ENCODE measurements at places on chromosomes 1 and 21.
A peak's percentile ranks its signal among the peaks of the same experiment; 100 is the strongest.

DNA sequence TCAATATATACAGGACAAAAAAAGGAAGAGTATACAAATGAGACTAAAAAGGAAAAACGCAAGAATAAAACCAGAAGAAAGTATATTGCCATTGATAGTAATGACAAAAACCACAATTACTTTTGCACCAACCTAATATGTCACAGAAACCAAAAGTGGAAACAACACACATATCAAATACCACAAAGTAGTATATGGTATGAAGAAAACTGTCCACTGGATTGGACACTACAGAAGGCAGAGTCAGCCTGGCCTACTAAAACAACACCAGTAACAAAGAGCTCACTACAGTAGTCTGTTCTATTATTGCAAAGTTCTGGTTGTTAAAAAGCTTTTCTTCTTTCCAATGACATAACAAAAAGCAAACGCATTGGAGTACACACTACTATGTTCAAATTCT is 17.7 kb downstream of the TESK2 start:
- no peak for DNase-seq

GRCh38 chr1:234277161-234277868 is 95.9 kb upstream of the COA6 start:
- DNase-seq = no peak

DNA sequence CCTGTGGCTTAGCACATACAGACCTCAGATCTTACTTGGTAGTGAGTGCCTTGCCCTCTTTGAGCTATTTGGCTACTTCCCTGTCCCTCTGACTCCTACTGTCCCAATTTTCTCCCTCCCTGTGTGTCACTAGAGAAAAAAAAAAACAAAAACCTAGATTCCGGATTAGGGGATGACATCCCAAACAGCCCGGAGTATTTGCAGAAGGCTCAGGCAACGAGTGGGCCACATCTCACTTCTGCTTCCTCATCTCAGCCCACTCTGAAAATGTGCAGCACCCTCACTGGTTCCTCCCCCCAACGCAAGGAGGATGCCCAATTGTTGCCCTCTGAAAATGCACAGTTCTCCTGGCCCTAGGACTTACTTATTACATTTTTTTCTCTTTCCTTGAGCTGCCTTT is 4.9 kb downstream of the NHLH1 start:
- DNase-seq = no peak

GRCh38 chr1:53326598-53327181 is 1.2 kb downstream of the LRP8 start:
- no peak for DNase-seq

DNA sequence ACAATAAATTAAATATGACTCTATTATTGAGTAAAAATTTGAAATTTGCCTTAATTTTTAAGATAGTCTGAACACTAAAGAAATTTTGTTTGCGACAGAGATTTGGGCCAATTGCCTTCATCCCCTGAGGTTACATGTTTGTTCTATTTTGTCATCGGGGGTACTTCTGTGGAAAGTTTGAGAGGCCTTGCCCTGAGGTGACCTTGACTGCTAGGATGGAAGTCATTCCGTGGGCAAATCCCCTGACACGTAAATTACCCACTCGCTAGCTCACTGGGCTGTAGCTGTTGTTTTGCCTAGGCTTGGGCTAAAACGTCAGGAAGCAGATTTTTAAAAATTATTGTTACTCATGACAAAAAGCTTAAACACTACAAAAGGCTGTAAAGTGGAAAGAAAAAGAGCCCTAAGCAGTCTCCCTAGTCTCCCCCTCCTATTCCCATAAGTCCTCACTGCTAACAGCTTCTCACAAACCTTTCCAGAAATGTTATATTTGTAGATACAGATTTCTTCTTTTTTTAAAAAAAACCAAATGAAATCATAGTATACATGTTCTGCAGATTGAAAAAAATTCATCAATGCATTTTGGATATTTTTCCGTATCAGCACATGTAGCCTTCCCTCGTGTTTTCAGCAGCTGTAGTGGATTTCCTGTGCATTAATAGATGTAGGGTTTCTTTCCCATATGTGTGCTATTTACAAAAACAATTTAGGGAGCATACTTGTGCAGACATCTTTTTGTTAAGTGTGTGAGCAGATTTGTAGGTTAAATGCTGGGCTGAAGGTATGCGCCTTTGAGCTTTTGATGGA is 142.7 kb downstream of the MRPS6 start:
- no peak for DNase-seq

DNA sequence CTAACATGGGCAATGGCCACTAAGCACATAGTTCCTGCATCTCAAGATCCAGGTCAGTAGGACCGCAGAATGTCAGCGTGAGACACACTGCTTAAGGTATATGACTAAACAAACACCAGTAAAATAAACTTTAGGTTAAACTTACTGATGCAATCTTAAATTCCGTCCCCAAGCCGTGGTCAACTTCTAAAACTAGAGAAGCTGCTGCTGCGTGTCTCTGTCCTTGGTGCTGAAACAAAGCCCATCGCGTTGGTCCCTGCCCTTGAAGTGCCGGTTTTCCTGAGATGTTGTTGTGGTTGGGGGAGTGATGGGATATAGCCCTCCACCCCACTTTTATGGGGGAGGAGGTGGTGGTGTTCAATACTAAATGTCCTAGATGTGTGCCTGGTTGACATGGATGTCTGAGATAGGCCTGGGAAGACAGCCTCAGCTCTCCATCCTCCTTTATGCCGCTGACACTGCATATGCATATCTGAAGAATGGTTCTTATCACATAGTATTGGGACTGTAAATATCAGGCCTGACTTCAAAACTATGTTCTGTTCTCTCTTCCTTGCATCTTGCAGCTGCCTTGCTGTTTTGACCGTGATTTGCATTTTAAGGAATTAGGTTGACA is 72.0 kb upstream of the KCNA3 start:
- peak; percentile 62 for DNase-seq

DNA sequence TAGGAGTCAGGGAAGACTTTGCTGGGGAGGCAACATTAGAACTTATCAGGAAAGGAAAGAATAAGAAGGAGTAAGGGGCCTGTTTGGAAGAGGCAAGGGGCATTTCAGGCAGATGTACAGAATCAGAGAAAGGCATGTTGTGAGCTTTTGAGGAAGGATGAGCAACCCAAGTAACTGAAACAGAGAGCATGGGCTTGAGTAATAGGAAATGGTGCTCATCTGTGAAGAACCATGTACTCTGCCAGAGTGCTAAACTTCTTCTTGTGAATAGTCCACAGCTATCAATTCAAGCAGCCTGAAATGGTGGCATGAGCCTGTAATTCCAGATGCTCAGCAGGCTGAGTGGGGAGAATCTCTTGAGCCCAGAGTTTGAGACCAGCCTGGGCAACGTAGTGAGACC is 19.2 kb upstream of the PIGK start:
- DNase-seq = no peak

DNA sequence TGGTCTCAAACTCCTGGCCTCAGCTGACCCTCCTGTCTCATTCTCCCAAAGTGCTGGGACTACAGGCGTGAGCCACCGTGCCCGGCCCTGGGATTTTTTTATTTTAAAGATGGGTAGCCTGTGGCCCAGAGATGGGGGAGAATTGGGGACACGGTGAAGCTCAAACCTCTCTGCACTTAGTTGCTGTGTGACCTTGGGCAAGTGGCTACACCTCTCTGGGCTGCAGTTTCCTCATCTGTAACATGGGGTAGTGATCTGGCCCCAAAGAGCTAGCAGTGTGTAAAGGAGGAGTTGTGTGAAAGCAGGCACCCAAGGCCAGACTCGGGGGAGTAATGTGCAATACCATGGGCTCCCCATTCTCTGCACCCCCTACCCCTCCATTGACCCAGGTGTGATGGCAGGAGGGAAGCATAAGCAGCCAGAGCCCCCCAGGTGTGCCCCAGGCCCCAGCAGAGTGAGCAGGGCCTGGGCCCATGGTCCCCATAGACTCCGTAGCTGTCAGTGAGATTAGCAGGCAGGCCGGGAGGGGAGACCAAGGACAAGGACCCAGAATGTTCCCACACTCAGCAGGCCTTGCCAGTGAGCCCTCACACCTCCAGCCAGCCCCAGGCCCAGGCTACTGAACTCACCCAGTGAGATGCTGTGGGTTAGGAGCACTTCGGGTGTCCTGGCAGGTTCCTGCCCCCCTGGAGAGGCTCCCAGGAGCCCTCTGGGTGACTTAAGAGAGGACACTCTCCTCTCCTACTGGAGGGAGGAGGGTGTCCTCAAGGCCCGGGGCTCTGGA is 17.9 kb downstream of the TNFRSF8 start:
- DNase-seq = no peak

DNA sequence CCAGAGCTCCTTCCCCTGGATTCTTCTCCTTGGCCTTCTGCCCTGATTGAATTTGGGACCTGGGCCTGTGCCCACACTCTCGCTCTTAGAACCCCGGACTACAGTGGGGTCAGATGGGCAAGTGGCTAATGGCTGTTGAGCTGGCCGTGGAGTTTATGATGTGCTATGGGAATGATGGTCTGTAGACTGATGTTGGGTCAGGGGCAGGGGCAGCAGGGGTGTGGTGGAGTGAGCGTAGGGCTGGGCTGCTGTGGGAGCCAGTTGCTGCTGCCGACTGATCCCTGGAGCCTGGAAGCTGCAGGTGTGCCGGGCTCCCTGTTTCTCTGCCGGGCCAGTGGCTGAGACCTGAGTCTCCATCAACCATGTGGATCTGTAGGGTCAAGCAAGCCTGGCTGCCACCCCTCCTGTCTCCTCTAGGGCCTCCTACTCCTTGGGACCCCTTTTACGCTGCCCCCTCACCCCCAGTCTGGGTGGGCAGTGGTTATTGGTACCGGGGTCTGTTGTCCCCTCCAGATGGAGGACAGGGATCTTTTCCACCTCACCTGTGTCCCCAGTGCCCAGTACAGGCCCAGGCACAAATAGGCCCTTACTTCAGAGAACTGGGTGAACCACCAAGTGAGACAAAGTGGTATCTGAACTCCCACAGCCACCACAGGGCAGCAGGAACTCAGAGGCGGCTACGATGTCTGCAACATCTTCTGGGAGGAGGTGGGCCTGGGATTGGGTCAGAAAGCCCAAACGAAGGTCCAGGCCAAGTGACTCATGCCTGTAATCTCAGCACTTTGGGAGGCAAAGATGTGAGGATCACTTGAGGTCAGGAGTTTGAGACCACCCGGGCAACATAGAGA is 5.1 kb downstream of the PODN start:
- no peak for DNase-seq
